ENCODE measurements at places on chromosomes 13 and 19. TPM values are rescaled to one million over a fixed set of nuclear protein-coding genes. Genes with fewer than 3 reads are reported as not detected.
A peak's percentile ranks its signal among the peaks of the same experiment; 100 is the strongest.

CBLC gene
- not detected for total RNA-seq

ZNF121 gene
- total RNA-seq: 53.0 TPM

ZNF835 gene
- total RNA-seq: 3.8 TPM

ZNF69 gene
- 7.5 TPM for total RNA-seq

FREM2 gene
- total RNA-seq: not detected

- H3K4me3 ChIP-seq: no peak overlapping the region
- H3K36me3 ChIP-seq: no peaks in the 10 kb centered on the region
- H3K27me3 ChIP-seq: no peaks in the 10 kb centered on the region
Measured at GRCh38 chr13:28548872-28549271, 53.9 kb upstream of the FLT1 start.

DNA sequence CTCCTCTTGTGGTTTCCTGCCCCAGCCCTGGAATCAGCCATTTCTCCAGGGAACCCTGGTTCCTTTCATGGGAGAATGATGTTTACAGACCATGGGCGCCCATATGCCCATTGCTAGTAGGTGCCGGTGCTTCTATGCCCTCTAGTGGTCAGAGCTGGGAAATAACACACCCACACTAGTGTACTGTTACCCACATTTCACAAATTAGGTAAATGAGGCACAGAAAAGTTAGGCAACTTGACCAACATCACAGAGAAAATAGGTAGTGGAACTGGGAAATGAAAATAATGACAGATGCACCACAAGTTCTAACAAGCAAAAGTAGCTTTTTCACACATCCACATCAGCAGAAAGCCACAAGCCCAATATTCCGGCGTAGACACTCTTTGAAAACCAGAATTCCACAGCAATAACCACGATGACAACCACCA, 1.3 kb upstream of the CEACAM3 start:
- H3K27ac ChIP-seq: no peak overlapping the region
- no peaks in the 10 kb centered on the region for H3K4me1 ChIP-seq
- no peak overlapping the region for H3K4me3 ChIP-seq
- peak; percentile 58 for DNase-seq

DNA sequence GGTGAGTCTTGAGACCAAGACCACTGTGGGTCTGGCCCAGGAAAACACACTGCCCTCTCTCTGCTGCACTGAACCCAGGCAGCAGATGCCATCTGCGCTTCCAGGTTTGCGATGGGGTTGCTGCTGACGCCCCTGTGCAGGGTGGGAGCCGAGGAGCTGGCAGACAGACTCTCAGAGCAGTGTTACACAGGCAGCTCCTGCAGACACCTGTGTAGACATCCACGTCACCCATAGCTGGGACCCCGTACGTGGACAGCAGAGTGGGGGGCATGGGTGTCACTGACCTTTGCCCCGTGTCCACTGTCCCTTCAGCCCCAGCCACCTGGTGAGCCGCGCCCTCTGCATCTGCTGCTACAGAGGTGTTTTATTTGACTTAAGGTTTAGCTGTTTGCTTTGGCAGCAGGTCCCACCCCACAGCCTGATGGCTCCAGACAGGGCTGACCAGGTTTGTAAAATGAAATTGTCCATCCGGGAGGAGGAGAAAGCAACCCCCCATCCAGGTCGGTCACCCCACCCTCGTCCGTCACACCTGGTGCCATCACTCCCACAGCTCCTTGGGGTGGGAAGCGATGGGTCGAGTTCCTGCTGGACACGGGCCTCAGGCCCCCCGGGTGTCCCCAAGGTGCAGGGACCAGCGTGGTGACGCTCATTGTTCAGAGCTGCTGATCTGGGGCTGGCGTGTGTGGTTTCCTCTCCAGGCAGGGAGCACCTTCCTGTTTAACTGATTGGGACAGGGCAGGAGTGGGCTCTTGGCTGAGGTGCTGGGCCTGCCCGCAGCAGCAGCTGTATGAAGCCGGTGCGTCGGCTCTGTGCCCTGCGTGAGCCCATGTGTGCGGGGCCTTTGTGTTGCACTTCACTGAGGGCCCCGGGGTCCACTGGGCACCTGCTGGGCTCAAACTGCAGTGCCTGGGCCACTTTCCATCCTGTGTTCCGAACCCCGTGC, 28.4 kb downstream of the MCF2L start:
- no peak for DNase-seq
- H3K4me1 ChIP-seq: no peaks in the 10 kb centered on the region
- no peaks in the 10 kb centered on the region for H3K27me3 ChIP-seq
- no peak overlapping the region for H3K27ac ChIP-seq

DNA sequence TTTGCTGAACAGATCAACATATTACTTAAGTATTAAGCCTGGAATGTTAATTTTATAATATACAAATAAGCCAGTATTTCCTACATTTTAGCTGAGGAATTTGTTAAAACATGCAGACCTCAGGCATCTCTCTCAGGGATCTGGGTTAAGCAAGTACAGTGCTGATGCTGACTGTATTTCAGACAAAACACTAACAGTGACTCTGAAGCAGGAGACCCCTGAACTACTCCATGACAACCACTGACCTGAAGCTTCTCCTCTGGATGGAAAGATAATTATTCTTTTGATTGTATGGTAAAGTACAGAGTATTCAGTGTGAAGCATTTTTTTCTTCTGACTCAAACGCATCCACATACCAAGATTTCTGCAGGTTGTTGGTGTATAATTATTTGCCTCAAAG, 680.8 kb downstream of the LIG4 start:
- DNase-seq: no peak
- H3K27ac ChIP-seq: no peak overlapping the region
- no peaks in the 10 kb centered on the region for H3K36me3 ChIP-seq
- H3K27me3 ChIP-seq: no peaks in the 10 kb centered on the region

GRCh38 chr19:36128392-36128736, 11.5 kb upstream of the CAPNS1 start:
- peaks cover 11% of the 10 kb centered on the region for H3K36me3 ChIP-seq
- DNase-seq: no peak
- H3K4me1 ChIP-seq: peaks cover 36% of the 10 kb centered on the region
- H3K27me3 ChIP-seq: no peaks in the 10 kb centered on the region
- peak overlapping the region; percentile 67 for H3K27ac ChIP-seq

- no peaks in the 10 kb centered on the region for H3K27me3 ChIP-seq
- peak overlapping the region; percentile 76 for H3K27ac ChIP-seq
- H3K4me3 ChIP-seq: no peak overlapping the region
- H3K4me1 ChIP-seq: peaks cover 54% of the 10 kb centered on the region
- peaks cover 46% of the 10 kb centered on the region for H3K36me3 ChIP-seq
Measured at GRCh38 chr19:41325947-41326706, 16.2 kb downstream of the CCDC97 start.

- no peaks in the 10 kb centered on the region for H3K27me3 ChIP-seq
- H3K4me3 ChIP-seq: no peak overlapping the region
- no peak for DNase-seq
- no peak overlapping the region for H3K27ac ChIP-seq
Measured at GRCh38 chr13:113882267-113882630, 18.4 kb upstream of the GAS6 start.

- H3K27ac ChIP-seq: no peak overlapping the region
- no peaks in the 10 kb centered on the region for H3K27me3 ChIP-seq
- no peaks in the 10 kb centered on the region for H3K36me3 ChIP-seq
- DNase-seq: no peak
- no peaks in the 10 kb centered on the region for H3K4me1 ChIP-seq
- H3K4me3 ChIP-seq: no peak overlapping the region
Measured at GRCh38 chr19:31263328-31263727, 85.9 kb downstream of the TSHZ3 start.

- H3K27me3 ChIP-seq: no peaks in the 10 kb centered on the region
- H3K27ac ChIP-seq: no peak overlapping the region
- no peak for DNase-seq
- no peak overlapping the region for H3K4me3 ChIP-seq
- peaks cover 68% of the 10 kb centered on the region for H3K4me1 ChIP-seq
Measured at GRCh38 chr19:11378319-11379189, 4.1 kb downstream of the SWSAP1 start.

- no peak overlapping the region for H3K4me3 ChIP-seq
- H3K36me3 ChIP-seq: no peaks in the 10 kb centered on the region
- H3K27ac ChIP-seq: no peak overlapping the region
- no peak for DNase-seq
- H3K27me3 ChIP-seq: no peaks in the 10 kb centered on the region
Measured at GRCh38 chr19:28718909-28719308, 494.0 kb downstream of the UQCRFS1 start.

DNA sequence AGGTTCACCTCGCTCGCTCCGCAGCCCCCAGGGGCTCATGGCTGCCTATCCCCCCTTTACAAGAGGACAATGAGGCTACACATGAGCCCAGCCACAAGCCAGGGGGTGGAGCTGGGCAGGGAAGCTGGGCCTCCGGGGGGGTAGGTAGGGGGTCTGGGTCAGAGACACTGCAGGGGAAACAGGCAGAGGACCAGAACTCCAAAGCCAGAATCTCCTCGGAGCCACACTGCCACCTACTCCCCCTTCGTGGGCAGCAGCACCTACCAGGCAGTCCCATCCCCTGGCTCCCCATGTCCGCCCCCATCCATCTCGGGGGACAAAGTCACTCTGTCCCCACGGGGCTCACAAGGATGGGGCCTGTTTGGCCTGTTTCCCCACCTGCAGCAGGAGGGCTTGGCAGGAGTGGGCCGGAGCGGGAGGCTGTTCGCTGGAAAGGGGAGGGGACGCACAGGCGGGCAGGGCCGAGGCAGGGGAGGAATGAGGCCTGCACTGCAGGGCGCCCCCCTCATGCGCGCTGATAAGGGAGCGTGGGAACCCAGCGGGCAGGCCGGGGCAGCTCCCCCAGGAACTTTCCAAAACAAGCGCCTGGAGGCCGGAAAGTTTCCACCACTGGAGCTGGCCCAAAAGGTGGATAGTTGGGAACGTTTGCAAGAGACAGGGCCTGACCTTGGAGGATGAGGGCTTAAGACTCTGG, 545 bp upstream of the ISYNA1 start:
- H3K4me1 ChIP-seq: peaks cover 28% of the 10 kb centered on the region
- H3K4me3 ChIP-seq: no peak overlapping the region
- no peak overlapping the region for H3K27ac ChIP-seq
- H3K36me3 ChIP-seq: peaks cover 2% of the 10 kb centered on the region
- no peaks in the 10 kb centered on the region for H3K27me3 ChIP-seq

DNA sequence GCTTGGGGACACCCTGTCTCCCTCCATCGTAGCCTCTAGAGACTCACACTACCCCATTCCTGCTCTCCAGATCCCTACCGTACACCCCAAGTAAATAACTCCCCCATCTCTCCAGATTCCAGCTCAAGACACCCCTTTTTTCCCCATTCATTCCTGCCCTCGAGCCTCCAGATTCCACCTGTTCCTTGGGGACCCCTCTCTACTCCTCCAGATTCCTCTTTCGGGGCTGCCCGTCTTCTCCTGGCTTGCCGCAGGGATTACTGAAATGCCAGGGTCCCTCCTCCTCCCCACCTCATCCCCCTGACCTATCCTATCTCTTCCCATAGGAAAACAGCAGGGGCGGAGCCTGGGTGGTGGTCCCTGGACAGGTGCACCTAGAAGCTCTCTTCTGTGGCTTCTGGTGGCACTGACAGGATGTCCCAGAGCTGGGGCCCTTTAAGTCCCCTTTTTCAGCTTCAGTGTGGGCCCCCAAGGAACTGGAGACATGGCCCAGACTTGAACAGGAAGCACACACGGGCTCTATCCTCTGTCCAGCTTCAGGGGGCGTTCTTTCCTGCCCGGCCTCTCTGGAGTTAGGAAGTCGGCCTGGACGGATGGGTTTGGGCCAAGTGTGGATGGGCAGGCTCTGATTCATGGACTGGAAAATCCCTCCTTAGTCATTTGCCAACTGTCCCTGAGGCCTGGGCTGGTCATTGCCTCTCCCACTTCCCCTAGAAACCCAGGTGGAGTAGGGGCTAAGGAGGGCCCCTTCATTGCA, 1.2 kb downstream of the ZSWIM4 start:
- H3K4me1 ChIP-seq: peaks cover 18% of the 10 kb centered on the region
- peak overlapping the region; percentile 53 for H3K27ac ChIP-seq
- H3K36me3 ChIP-seq: no peaks in the 10 kb centered on the region
- no peak overlapping the region for H3K4me3 ChIP-seq
- no peak for DNase-seq
- H3K27me3 ChIP-seq: no peaks in the 10 kb centered on the region

- H3K27ac ChIP-seq: no peak overlapping the region
- no peaks in the 10 kb centered on the region for H3K4me1 ChIP-seq
- H3K36me3 ChIP-seq: peaks cover 3% of the 10 kb centered on the region
- H3K4me3 ChIP-seq: no peak overlapping the region
- no peak for DNase-seq
- no peaks in the 10 kb centered on the region for H3K27me3 ChIP-seq
Measured at GRCh38 chr13:41909506-41909905, 51.4 kb downstream of the VWA8 start.

DNA sequence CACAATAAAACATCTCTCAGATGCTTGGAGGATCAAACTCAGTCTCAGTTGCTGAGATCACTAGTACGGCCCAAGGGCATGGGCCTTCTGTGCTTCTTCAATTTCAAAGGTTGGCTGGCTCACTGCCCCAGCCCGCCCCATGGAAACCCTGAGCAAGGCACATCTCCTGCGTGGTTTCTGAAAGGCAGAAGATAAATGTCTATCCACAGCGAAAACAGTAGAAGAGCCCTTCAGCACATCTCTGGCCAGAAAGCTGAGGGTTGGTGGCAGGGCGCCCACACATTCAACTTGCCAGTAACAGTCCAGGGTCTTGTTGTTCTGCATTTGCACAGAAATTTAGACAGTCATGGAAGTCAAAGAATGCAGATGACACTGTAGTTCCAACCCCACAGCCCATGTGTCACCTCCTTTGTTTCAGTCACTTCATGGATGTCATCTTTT, 24.0 kb upstream of the KATNAL1 start:
- H3K36me3 ChIP-seq: no peaks in the 10 kb centered on the region
- no peak for DNase-seq
- no peak overlapping the region for H3K4me3 ChIP-seq

GRCh38 chr13:109254274-109254673, 532.1 kb downstream of the IRS2 start:
- no peaks in the 10 kb centered on the region for H3K27me3 ChIP-seq
- no peak overlapping the region for H3K27ac ChIP-seq
- no peak for DNase-seq
- no peak overlapping the region for H3K4me3 ChIP-seq
- H3K4me1 ChIP-seq: no peaks in the 10 kb centered on the region

- DNase-seq: no peak
- H3K4me3 ChIP-seq: no peak overlapping the region
- no peaks in the 10 kb centered on the region for H3K36me3 ChIP-seq
- peaks cover 10% of the 10 kb centered on the region for H3K27me3 ChIP-seq
- no peaks in the 10 kb centered on the region for H3K4me1 ChIP-seq
Measured at GRCh38 chr19:39637891-39638290, 17.8 kb upstream of the LGALS16 start.
